ENCODE measurements at places on chromosomes 2 and 18.

DNA sequence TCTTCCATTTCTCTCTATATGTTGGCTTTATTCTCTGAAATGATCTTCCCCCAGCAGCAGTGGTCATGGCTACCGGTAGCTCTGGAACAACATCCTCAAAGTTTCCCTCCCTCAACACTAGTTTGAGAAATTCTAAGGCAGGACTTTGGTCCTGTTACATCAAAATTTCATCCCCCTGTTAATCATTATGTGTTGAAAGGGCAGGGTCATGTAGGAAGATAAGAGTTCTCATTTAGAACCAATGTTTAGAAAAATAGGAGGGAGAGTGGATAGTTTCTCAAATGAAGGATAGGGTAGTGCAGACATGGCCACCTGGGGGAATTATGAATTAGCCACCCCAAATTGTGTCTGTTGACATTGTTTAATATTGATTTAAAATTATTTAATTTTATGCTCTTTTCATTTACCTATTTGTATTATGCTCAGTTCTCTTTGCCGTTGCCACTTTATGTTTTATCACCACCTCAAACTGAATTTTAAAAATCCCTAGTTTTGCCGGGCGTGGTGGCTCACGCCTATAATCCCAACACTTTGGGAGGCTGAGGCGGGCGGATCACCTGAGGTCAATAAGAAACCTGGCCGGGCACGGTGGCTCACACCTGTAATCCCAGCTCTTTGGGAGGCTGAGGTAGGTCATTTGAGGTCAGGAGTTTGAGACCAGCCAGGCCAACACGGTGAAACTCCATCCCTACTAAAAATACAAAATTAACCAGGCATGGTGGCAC, 22.3 kb downstream of the EML4 start:
- DNase-seq: no peak

DNA sequence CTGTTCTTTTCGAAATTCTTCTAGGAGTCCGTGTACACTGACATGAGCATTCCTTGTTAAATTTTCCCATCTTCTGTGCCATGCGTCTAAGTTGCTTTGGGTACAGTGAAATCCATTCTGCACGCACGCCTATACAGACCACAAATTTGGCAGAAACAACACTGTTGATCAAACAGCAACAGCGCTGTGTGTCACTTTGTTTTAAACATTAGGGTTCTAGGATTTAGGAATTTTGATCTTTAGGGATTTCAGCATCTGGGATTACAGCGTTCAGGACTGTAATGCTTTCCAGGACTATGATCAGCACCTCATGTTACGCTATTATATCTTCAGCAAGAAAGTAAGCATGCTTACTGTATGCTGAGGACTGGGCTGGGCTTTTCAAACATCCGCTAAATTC, 47.1 kb upstream of the FHL2 start:
- DNase-seq: no peak

DNA sequence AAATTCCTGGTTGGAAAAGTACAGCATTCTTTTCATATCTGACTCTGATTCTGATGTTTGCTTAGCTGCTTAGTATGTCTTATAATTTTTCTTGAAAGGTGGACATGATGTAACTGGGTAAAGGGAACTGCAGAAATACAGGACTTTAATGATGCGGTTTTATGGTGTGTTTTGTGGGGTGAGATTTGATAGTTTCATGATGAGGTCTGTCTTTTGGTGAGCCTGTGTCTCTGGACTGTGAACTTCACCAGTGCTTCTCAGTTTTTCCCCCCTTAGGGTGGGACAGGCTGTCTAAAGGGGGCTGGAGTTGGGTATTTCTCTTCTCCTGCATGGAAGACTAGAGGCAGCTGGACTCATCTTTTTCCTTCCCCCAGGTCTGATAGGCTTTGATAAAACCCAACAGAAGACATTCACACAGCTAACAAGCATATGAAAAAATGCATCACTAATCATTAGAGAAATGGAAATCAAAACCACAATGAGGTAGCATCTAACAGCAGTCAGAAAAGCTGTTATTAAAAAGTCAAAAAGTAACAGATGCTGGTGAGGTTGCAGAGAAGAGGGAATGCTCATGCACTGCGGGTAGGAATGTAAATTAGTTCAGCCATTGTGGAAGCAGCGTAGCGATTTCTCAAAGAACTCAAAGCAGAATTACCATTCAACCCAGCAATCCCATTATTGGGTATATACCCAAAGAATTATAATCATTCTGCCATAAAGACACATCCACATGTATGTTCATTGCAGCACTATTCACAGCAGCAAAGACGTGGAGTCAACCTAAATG, 77.6 kb downstream of the EPC2 start:
- DNase-seq: no peak

GRCh38 chr2:172397148-172397834, 30.1 kb upstream of the ITGA6 start:
- no peak for DNase-seq

DNA sequence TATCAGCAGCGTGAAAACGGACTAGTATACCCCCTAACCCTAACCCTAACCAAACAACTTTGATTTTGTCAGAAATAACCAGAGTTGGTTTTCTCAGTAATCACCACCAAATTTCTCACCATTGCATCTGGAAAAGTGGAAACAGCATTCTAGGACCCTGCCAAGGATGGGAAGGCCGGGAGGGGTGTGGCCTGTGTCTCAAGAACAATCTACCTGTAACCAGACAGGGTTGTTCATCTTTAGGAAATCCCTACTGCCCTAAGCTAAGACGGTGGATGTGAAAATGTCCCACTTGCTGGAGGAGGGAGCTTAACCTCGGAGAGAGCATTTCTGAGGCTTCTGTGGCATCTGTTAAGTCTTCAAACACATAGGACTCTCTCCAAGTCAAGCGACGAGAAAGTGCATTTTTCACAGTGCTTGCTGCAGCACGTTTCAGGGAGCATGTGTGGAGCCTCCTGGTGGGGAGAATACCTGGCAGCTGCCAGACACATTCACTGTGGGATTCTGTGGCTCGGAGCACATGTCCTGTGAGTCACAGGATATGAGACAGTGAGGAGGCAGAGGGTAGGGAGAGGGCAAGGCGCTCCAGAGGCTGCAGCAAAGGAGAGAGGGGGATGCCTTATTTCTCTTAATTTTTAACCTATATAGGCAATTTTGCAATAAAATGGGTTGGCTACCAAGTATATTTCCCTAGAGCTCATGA, 207.5 kb downstream of the SPP2 start:
- no peak for DNase-seq

GRCh38 chr2:68367953-68368653, 3.0 kb downstream of the PLEK start:
- DNase-seq: no peak

GRCh38 chr2:53252115-53252514, 515.5 kb upstream of the CHAC2 start:
- DNase-seq: no peak

DNA sequence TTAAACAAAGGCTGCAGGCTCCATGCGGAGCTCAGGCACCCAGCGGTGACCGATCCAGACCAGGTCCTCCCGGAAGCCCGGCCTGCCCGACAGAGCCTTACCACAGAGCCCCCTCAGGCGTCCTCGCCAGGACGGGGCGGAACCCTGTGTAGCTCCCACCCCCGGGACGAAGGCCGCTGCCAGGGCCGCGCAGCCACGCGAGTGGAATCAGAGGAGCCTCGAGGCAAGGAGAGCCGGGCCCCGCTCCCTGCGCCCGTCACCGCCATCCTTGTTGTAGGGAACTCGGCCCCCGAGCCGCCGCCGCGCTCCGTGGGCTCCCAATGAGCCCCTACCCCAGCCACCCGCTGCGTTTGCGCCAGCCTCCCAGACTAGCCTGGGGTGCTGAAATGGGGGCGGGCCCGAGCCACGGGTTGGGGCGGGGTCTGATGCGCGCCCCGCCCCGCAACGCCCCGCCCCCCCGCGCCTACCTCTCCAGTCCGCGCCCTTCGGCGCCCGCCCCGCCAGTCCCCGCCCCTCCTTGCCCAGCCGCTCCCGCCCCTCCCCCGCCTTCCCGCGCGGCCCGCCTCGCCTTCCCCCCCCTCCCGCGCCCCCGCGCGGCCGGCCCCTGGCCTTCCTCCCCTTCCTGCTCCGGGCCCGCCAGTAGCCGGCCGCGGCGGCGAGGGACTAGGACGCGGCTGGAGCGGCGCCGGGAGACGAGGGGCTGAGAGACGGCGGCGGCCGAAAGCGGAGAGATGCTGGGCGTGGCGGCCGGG, at the start of gene LIMS1:
Gene LIMS1 (plus strand): TSS at position 639 of the 752 bp plus-strand sequence. CDS start 93 bp downstream, at position 732.
- peak; percentile 83 for DNase-seq

GRCh38 chr2:119914266-119914665, 98.6 kb upstream of the EPB41L5 start:
- no peak for DNase-seq

- DNase-seq: no peak
These were observed 278.6 kb downstream of the CDH19 start for GRCh38 chr18:66325251-66325650.

DNA sequence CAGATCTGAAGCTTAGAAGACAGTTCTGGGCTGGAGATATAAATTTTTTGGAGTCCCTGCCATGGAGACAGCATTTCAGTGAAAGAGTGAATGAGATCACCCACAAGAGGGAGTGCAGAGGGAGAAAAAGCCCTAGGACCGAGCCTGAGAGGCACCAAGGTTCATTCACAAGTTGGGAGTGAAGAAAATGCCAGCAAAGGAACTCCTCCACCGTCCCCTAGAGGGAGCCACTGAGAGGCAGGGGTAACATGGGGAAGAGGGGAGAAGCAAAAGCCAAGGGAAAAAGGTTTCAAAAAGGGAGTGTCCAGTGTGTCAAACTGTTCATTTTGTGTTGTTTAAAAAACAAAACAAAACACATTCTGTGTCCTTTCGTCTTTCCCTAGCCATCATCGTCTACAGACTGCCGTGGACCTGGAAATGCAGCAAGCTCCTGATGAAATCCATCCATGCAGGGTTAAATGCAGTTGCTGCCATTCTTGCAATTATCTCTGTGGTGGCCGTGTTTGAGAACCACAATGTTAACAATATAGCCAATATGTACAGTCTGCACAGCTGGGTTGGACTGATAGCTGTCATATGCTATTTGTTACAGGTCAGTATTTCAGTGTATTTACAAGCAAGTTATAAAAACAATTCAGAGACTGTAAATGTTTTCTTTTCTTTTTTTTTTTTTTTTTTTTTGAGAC, 19.1 kb downstream of the CYBRD1 start:
- DNase-seq: no peak

GRCh38 chr2:78486565-78486964, 538.9 kb upstream of the REG3G start:
- DNase-seq: no peak

DNA sequence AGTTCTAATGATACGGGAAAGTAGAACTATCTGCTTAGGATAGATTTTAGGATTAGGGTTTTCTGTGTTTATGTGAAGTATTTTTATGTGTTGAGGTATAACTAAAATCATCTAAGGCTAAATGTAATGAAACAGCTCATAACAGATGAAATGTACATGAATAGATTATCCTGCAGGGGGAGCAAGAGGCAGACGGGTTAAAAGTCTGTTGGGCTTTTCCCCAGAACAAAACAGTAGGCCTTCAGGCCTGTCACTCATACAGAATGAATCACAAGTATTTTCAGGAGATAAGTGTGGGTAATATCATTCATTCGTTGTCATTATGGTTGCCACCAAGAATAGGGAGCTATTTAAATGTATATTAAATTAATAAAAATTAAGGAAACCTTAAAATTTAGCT, 107.9 kb upstream of the IL1R2 start:
- no peak for DNase-seq

DNA sequence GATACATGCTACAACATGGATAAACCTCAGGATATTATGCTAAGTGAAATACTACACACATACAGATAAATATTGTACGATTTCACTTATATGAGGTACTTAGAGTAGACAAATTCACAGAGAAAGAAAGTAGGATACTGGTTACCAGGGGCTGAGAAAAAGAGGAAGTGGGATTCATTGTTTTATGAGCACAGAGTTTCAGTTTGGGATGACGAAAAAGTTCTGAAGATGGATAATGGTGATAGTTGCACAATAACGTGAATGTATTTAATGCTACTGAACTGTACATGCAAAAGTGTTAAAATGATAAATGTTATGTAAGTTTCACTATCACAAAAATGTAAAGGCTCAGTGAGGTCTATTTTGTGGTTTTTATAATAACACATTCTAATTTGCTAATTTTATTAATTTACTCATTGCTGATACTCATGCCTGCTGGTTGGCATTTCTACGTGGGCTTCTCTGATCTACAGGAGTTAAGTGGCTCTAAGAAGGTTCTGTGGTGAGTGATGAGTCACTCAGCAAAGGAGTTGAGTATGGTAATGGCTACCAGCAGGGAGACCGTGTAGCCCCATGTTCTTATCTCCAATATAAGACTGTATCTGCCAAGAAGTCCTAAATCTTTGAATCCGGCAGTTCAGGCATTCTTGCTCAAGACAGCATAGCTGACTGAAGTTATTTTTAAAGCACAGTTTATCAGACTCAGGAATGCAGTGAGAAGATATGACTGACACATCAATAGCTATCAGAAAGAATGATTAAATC, 41.1 kb downstream of the UPP2 start:
- no peak for DNase-seq

GRCh38 chr2:2825062-2825461, 494.0 kb upstream of the MYT1L start:
- no peak for DNase-seq

GRCh38 chr2:217222309-217222910, 362.5 kb upstream of the TNP1 start:
- DNase-seq: no peak

- DNase-seq: peak; percentile 39
These were observed 52.5 kb upstream of the MCFD2 start for GRCh38 chr2:46967990-46968647.
